ENCODE measurements at places on chromosomes 13 and 19. TPM values are rescaled to one million over a fixed set of nuclear protein-coding genes. Genes with fewer than 3 reads are reported as not detected.

TEX29 gene
- total RNA-seq, result not detected

ANKLE1 gene
- 1.4 TPM for total RNA-seq

B3GNT8 gene
- total RNA-seq, result 11.0 TPM

MATK gene
- total RNA-seq, result 9.6 TPM

OR10H5 gene
- not detected for total RNA-seq

CPT1C gene
- total RNA-seq, result not detected

NRTN gene
- total RNA-seq, result 0.77 TPM

SPIB gene
- total RNA-seq, result 0.13 TPM

CRYL1 gene
- 22.2 TPM for total RNA-seq

KCNRG gene
- total RNA-seq, result 4.9 TPM

DNA sequence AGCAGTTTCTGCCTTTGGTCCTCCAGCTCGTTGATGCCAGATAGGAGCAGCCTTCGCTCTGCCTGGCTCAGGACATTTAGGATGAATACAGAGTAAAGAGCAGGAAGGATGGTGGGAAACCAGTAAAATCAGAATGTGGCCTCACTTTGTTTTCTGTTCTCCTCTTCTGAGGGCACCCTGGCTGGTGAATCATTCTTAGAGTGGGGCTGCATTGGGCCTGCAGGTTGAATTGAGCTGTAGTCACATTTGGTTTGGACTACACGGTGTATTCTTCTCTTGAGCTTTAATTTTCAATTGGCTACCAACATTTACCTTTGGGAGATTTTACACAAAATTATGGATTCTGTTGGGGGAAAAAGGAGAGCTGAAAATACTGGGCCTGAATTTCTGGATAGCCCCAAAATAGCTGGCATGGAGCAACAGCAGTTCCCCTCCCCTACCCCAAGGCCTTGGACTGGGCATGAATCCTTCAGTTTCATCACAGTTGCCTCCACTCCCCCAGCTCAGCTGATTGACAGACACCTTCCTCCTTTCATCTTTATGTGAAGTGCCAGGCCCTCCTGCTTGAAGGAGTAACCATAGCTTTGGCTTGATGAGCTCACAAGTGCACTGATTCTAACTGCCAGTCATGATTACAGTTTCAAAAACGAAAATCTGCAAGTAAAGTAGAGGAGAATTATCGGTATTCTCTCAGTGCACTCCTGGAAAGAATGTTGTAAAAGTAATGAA lies 24.3 kb downstream of the ERCC5 start:
- no peak for DNase-seq

DNA sequence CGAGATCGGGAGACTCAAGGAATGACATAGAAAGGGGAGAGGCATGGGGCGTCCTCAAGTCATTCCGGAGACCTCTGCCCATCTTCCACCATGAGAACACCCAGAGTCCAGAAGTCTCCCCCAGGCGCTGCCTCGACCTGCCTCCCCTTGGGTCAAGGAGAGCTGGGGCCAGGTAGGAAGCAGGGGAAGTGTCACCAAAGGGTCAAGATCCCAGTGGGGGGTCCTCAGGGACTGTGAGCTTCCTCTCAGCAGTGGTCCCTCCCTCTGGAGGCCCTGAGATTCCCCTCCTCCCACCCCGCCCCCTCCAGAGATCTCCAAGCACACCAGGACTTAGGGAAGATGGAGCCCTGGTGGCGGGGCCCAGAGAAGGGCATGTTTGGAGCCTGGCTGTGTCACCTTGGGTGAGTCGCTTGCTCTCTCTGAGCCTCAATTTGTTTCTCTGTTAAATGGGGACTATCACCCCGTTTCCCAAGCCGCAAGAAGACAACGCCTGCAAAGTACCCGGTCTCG lies 919 bp downstream of the DACT3 start:
- no peak for DNase-seq

DNA sequence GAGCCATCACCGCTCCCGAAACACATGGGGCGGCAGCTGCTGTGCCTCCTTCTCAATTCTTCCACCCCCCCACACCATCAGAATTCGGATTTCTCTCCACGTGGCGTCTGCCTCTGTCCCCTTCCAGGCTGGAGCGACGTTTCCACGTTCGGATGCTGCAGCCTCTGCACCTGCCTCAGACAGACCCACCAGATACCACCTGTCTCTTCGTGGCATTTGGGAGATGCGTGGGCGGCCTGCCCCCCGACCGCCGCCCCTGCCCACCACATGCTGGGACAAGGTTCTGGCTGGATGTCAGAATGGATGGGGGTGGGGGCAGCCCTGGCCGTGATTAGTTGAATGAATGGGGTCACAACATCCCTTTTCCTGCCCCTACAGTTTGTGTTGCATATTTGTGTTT lies 90.0 kb downstream of the SLC7A1 start:
- DNase-seq, result no peak

DNA sequence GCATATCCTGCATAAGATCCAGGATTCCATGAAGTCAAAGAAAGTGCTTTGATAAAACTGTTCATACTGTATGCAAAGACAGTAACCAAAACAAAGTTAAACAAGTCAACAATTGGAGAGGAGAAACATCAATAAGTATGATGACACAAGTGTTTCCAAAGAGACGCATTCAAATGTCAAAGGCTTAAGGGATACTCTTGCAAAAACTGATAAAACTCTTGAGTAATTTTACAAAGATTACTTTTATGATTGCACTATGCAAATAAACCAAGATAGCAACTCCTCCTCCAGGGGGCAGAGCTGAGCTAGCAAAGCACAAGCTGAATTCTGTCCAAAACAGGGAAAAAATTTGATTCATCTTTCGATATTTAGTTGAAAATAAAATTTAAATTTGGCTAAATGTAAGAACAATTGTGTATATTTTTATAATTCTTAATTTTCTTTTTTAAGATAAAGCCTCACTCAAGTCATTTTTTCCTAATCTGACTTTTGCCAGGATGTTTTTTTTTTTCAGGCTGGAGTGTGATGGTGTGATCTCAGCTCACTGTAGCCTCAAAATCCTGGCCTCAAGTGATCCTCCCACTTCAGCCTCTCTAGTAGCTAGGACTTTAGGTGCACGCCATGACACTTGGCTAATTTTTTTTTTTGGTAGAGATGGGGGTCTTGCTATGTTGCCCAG lies 84.0 kb downstream of the MZT1 start:
- DNase-seq, result no peak

- no peak for DNase-seq
These were observed 7.8 kb downstream of the ZSCAN5B start for GRCh38 chr19:56189785-56190184.

- DNase-seq, result no peak
These were observed 84.8 kb downstream of the ZNF728 start for GRCh38 chr19:22918221-22918620.
